ENCODE measurements at places on chromosomes 13 and 19.

- no peak for DNase-seq
These were observed 43.0 kb downstream of the ZAR1L start for GRCh38 chr13:32272021-32272683.

DNA sequence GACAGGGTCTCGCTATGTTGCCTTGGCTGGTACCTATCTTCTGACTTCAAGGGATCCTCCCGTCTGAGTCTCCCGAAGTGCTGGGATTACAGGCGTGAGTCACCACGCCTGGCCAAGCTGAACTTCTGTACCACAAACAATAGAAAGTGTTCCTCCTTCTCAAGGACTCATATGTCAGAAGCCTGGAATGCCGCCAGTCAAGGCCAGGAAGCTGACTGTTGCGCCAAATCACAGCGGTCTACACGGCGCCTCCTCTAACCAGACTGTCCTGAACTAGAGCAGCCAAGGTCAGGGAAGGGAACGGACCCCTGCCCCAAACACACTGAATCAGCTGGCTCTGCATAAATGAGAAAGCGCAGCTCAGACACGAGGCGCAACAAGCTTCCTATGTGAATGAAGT is 14.6 kb downstream of the RAB20 start:
- DNase-seq, result no peak

DNA sequence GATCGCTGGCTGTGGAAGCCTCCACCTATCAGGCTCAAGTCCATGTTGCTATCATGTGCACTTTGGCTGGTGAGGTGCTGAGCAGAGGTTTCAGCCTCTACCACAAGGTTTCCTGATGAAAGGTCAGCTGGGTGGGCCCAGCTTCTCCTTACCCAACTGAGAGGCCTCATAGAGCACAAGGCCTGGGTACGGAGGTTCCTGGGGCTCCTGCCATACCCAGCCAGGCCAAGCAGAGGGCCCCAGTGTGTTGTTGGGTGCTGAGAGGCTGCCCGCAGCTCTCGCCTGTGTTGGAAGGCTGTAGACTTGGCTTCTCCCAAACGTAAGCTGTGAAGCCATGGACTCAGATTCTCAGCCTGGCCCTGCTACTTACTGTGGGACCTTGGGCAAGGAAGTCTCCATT is 28.2 kb downstream of the ACTN4 start:
- DNase-seq, result no peak

GRCh38 chr13:29607465-29607864 is 12.0 kb upstream of the SLC7A1 start:
- no peak for DNase-seq

DNA sequence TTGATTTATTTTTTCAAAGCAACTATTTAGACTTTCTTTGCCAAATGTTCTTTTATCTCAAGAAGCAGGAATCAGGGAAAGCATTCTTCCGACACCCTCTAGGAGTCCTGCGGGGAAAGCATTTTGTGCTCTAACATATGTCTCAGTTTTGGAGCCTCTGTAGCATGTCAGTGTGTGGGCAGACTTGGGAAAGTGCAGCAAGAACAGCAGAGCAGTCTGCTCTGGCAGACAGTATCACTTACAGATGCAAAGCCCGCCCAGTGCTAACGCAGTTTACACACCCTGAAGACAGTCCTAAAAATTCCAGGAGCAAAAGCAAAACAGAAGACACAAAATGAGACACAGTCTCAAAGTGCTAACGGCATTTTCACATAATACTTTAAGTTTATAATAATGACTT is 393.5 kb downstream of the KLF12 start:
- DNase-seq, result no peak
